ENCODE measurements at places on chromosomes 5 and 9. TPM values are rescaled to one million over a fixed set of nuclear protein-coding genes. Genes with fewer than 3 reads are reported as not detected.

The CBY3 gene
- total RNA-seq: not detected

The ARPC5L gene
- total RNA-seq: 43.0 TPM

The GRM6 gene
- not detected for total RNA-seq

The IQGAP2 gene
- total RNA-seq: 3.5 TPM

The STC2 gene
- total RNA-seq: 47.5 TPM

The RORB gene
- not detected for total RNA-seq

The TMEM171 gene
- total RNA-seq: 26.5 TPM

The SYK gene
- total RNA-seq: not detected

The SLC2A6 gene
- total RNA-seq: 19.0 TPM

The FBN2 gene
- total RNA-seq: 208 TPM

The ROPN1L gene
- total RNA-seq: 0.53 TPM

The ZNF189 gene
- 26.0 TPM for total RNA-seq

The CA9 gene
- total RNA-seq: 0.14 TPM

The CCDC192 gene
- not detected for total RNA-seq

The ADGRD2 gene
- not detected for total RNA-seq

The HSPA9 gene
- total RNA-seq: 359 TPM

The LECT2 gene
- not detected for total RNA-seq

The MYORG gene
- 5.2 TPM for total RNA-seq

The DDX4 gene
- total RNA-seq: not detected

The OR5C1 gene
- total RNA-seq: not detected

The C5 gene
- total RNA-seq: 3.4 TPM

The GAS1 gene
- total RNA-seq: 0.29 TPM
